ENCODE measurements at places on chromosomes 2 and 18.

GRCh38 chr2:213034585-213034984, 116.8 kb downstream of the IKZF2 start:
- no peak for DNase-seq

DNA sequence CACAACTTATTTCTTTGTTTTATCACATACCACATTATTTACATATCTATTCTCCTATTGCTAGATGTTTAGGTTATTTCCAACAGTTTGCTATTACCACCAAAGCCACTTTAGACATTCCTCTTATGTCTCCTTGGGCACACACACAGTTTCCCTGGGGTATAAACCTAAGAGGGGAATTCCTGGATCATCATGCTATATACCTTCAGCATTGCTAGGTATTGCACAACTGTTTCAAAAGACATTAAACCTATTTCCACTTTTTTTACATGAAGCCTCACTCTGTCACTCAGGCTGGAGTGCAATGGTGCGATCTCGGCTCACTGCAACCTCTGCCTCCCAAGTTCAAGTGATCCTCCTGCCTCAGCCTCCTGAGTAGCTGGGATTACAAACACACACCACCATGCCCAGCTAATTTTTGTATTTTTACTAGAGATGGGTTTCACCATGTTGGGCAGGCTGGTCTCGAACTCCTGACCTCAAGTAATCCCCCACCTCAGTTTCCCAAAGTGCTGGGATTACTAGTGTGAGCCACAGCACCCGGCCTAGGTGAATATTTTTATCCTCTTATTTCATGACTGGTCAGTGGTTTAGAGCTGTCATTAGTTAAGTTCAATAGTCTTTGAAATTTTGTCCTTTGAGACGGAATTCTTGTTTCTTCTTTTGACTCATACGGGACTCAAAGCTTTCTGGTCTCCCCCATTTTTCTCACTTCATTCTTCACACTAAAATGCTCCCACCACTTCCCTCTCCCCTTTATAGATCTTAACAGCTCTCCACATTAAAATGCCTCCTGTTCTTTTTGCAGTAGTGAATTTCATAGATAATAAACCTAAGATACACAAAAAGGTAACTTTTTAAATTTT, 30.3 kb downstream of the SULT1C4 start:
- no peak for DNase-seq

DNA sequence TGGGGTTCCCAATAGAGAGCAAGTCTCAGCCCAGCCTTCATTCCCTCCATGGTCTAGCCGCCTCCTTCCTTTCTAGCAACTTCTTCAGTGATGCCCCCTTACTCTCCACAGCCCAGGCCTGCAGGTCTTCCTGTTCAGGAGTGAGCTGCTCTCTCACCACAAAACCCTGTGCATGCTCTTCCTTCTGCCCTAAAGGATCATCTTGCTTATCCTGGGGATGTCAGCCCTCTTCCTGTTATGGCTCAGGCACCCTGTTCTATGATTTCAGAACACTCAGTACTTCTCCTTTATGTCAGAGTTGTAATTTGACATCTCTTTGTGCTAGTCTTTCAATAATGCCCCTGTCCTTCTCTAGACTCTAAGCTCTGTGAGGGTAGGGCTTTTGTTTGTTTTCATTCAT, 19.4 kb downstream of the TMEM178A start:
- DNase-seq: no peak

DNA sequence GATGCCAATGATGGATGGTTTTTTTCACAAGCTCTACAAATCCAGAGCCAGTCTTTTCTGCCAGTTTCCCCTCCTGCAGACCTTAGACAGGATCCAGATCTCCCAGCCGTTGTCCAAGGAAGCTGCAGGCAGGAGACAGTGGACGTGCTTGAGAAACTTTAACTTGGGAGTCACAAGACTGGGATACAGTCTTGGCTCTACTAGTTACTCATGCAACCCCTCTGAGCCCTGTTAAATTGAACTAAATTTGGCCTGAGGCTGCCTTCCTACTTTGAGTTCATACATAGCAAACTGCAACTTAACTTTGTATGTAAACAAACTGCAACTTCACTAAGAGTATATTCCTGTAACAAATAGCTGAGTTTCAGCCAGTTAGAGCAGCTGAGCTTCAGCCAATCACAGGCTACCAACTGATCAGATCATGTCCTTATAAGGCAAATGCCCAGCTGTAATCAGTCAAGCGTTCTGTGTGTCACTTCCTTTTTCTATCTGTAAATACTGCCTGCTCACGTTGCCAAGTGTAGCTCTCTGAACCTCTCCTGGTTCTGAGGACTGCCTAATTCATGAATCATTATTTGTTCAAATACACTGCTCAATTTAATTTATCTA, 140.9 kb downstream of the CAPN13 start:
- no peak for DNase-seq

GRCh38 chr18:67243799-67244587, 272.5 kb downstream of the DSEL start:
- DNase-seq: no peak

- DNase-seq: peak; percentile 28
Observed at GRCh38 chr2:230902180-230902899, 22.7 kb downstream of the GPR55 start.

DNA sequence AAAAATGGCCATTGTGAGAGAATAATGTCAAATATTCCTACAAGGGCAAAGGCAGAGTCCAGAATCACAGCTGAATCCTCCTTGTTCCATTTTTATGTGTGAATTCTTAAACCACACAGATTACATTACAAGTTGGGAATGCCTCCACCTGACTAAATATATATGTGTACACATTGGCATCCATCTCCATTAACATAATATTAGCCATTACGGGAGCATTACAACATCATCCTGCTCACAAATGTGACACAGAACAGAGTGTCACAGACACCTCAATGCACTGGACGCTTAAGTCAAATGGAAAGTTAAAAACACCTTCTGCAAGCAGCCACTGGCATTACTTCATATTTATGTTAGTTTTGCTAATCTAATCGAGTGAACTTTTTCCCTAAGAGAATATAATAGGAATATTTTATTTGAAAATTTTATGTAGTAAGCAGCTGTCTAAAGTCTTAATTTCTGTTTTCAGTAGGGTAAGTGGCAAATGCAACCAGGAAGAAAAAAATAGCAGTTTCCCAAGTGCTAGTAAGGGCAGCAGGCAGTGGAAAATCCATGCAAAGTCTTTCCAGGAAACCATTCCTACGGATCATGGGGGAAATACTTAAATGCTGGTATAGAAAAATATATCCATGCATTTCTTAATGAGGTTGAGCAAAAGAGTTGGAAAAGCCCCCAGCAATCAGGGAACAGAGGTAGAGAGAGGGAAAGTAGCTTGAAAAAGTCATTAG, 255.6 kb downstream of the OSR1 start:
- DNase-seq: no peak

- no peak for DNase-seq
Observed at GRCh38 chr2:227191367-227191766, 26.9 kb downstream of the COL4A3 start.

DNA sequence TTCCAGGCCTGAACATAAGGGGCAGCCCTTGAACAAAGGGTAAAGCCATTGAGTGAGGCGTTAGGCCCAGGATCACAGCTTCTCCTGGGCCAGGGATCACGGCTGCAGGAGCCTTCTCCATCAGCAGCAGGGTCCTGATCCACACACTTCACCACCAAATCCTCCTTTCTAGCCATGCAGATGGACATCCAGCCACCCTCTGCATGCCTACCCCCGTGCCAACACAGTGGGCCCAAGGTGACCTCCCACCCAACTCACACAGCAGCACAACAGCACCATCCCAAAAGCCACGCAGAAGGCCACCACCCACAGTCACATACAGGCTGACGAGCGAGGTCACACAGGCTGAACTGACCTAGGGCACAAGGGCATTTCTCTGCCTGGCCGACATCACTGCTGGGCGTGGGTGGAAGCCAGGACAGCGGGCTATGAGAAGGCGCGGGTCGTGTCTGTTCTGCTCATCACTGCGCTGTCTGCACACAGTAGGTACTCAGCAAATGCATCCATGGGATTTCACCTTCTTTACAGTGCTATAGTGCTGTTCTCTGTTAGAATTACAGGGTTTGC, 31.2 kb downstream of the TFCP2L1 start:
- DNase-seq: no peak

DNA sequence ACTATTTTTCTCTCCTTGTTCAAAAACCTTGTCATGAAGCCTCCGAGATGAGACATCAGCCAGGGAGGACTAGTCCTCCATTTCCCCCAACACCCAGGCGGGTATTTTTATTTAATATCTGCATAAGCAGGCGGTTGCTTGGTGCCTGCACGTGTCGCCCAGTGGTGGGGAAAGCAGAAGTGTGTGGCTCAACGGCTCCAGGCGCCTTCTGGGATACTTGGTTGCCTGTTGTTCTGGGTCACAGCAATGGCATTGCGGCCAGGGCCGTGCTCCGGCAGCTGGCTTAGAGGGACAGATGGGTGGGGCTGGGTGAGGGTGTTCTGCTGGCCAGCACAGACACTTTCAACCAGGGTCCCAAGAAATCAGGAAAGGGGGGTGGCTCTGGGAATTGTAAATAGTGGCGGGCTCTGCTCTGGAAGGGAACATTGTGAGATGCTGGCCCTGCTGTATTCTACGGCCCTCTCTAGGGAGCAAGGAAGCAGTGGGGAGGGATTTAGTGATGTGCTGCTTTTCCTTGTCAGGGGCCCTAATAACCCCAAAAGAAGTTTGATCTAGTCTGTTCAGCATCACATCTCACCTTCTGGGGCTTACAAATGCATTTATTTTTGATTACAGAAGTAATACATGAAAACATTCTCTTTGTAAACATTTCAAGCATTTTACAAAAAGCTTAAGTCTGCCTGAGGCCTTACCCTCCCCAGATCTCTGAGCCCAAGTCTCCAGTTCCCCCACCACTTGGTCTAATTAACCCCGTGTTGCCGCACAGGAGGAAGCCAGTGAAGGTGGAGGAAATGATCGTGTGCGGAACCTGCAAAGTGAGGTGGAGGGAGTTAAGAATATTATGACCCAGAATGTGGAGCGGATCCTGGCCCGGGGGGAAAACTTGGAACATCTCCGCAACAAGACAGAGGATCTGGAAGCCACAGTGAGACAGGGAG, 1.1 kb downstream of the VAMP8 start:
- no peak for DNase-seq

- no peak for DNase-seq
Observed at GRCh38 chr2:143422681-143423080, 293.5 kb downstream of the ARHGAP15 start.

DNA sequence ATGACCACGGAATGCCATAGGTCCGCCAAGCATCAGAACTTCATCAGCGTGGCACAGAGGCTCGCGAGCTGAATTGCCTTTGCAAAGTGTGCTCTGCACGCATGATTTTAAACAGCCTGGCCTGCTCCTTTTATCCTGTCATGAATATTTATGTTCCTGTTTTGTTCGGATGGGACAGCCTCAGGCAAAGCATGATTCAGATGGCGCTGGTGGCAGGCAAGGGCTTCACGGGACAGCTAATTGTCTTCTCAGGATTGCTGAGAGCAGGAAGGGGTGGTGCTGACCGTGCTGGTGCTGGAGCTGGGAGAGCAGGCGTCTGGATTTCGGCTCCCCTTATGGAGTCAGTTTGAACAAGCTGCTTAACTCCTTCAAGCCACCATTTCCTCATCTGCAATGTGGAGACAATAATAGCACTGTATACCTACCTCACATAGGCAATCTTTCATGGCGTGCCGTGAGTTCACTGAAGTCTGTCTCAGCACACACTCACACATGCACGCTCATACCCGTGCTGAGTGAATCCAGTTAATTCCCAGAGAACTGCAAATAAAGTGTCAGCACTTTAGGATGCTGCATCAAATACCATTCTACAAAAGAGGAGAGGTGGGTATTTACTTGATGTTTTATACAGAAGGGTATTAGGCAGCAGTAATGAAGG, 79.7 kb upstream of the APCDD1 start:
- no peak for DNase-seq

GRCh38 chr18:73947180-73947921, 200.3 kb downstream of the FBXO15 start:
- DNase-seq: no peak

DNA sequence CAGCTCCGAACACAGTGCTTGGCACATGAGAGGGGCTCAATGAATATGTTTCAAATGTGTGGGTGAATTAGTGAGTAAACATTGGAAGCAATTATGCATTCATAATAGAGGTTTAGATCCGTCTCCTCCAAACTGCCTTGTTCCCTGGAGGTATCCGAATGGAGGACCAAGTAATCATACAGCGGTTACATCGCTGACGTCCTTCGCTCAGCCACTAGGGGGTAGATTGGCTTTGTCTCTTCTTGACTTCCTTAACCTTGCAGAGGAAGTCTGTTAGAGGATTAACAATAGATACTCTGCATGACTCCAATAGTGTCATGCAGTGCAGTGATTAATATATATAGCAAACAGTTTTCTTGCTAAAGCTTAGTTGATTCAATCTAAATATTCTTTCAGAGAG, 517.0 kb downstream of the PTPRM start:
- DNase-seq: peak; percentile 63

DNA sequence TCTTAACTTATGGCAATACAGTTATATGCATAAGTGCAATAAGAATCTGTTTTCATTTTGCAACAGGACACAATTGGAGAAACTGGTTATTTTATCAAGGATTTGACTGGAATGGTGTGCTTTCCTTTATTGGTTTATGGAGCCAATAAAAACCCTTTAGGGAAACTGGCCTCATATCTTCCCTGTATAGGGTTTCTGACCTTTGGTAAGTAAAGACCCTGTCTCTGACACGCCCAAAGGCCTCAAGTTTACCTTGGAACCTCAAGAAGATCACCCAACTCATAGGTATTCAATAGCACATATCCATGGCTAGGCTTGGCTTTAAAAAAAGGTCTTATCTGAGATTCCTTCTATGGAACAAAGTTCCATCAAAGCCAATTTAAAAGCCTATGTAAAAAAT, 11.2 kb downstream of the HAAO start:
- DNase-seq: no peak

DNA sequence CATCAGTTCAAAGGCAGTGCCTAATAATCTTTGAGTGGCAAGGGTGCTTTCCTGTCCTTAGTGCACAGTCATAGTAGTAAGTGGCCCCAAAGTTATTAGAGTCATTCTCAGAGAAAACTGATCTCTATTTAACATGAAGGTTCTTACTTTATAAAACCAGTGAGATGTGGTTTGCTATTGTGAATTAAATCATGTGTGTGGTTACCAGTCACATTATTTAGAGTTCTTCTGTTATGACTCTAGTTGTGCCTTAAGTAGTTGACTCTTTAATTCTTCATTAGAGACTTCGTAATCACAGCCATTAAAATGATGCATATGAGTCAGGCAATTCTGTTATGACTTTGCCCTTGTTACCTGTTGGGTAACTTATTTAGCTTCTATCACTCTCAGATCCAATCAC, 1392.9 kb upstream of the ACVR2A start:
- no peak for DNase-seq

GRCh38 chr2:208698114-208698513, 291.5 kb downstream of the PTH2R start:
- DNase-seq: no peak

DNA sequence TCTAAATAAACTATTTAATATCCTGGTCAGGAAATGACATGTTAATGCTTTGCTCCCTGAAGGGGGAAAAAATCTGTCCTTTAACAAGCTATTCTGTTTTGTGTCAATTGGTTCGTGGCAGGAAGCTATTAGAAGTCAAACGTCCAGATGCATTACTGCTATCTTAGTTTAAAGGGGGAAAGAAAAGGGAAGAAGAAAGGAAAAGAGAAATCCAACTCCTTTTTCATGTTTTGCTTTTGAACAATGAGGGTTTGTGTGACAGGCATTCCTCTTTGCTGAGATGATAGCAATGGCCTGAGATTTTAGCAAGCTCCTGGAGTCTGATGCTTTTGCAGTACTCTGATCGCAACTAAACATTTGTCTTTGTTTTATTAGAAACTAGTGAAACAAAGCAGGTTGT, 24.6 kb downstream of the TRIB2 start:
- DNase-seq: no peak

- no peak for DNase-seq
Observed at GRCh38 chr2:233271693-233272092, 20.2 kb downstream of the ATG16L1 start.

GRCh38 chr2:211751848-211752247, 786.8 kb downstream of the ERBB4 start:
- DNase-seq: no peak

Data from NCI-H1930 (cell line).